ENCODE measurements at places on chromosomes 11 and 22.

GRCh38 chr11:91209751-91210150, 986.9 kb upstream of the CHORDC1 start:
- DNase-seq: no peak

DNA sequence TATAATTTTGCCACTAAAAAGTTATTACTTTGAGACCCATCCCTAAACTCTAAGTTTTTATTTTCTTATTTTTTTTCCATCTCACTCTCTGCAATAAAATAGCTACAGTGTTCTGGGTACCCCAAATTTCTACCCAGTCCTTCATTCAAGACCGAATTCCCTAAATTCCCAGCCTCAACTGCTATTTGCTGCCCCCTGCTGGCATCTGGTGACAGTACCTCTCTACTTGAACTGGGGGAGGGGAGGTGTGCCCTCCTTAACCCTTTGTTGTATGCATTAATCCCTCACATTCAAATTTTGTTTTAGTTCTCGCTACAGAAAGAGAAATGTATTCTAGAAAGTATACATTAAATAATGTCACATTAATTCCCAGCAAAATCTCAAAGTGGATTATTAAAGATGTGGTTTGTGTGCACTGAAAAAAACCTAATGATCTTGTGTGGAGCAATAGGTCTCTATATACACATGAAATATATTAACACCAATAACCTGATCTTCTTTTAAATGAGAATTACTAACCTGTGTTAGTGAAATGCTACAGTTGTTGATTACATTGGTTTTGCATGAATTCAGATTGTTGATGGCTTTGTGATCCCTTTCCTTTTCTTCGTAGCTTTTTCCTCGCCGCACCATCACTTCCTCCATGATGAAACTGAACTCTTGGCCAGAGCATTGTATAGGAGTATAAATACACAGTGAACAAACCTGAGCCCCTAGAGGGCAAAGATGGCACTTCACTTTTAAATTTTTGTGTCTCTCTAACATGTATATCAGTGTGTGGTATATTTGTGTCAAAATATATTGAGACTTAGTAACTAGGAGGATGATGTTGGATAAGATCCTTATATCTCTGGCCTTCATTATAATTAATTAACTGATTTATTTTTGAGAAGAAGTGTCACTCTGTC, 590.0 kb downstream of the METTL15 start:
- no peak for DNase-seq

DNA sequence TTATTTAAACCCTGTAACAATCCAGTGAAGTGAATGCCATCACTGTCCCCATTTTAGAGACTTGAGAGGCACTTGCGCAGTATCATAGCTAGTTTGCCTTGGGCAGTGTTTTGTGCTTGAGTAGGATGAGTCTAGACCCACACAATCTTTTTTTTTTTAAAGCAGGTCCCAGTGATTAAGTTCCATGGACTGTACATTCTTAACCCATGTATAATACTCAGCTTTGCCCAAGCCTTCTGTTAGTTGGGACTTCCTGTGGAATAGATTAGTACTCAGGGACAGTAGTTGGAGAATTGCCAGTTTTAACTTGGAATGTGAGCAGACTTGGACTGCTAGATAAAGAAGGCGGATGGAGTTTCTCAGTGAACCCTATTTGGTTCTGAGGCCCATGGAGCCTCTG, 108.6 kb upstream of the RASSF10 start:
- DNase-seq: no peak

GRCh38 chr11:111541254-111542061, 938 bp downstream of the LAYN start:
- DNase-seq: no peak

GRCh38 chr11:68753300-68753699, 2.0 kb upstream of the TESMIN start:
- no peak for DNase-seq

DNA sequence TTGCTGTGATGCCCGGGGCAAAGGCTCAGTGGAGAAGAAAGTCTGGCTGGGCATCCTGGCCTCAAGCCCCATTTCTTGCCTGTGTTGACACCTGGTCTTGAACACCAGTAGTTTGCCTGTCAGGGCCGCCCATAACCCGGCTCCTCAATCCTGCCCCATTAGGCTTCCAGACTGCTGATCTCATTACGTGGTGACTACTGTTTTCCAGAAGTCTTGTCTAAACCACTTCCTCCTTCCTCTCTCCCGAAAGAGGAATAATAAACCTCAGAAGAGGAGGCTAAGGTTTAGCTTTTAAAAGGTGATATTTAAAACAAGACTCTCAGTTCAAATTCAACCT, 97.7 kb downstream of the CD44 start:
- no peak for DNase-seq

DNA sequence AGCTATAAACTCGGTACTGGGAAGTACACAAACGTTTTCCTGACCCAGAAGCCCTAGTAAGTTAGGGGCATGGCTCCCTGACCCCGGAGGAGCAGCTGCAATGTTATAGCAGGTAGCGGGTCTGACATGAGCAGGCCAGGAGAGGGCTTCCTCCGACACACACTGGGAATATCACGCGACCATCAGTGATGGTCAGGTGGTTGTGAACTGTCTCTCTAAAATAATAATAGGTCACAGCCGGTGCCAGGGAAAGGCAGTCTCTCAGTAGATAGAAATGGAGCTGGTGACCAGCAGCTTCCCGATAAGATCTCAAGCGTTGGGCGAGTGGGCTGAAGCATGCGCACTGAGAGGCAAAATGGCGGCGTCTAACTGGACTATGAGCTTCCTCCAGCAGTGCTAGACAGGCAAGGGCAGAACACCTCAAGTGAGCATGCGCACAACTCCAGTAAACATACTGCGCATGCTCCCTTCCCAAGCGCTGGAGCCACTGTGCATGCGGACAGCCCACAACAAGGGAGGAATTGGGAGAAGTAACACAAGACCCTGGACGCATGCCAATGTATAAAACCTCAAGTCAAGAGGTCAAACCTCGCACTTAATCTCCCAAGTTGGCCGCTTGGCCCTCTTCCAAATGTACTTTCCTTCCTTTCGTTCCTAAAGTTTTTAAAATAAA, 22.3 kb upstream of the TESMIN start:
- DNase-seq: no peak

GRCh38 chr22:49047447-49047846, 780.2 kb downstream of the BRD1 start:
- no peak for DNase-seq

DNA sequence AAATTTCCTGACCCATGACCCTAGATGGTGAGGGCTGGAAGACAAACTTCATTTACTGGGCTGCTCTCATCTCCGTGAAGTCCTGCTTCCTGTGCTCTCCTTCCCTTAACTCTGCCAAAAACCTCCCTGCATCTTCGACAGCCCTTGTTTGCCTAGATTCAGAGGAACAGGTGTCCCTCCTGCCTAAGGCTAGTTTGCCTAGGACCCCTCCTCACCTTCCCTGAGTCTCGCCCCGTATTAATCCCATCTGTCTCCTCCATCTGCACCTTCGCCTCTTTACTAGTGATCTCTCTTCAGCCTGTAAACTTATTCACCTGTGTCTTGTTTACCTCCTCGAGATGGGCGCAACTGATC, 33.1 kb downstream of the EIF3F start:
- no peak for DNase-seq

GRCh38 chr11:72816404-72816990, 2.3 kb downstream of the ATG16L2 start:
- no peak for DNase-seq

DNA sequence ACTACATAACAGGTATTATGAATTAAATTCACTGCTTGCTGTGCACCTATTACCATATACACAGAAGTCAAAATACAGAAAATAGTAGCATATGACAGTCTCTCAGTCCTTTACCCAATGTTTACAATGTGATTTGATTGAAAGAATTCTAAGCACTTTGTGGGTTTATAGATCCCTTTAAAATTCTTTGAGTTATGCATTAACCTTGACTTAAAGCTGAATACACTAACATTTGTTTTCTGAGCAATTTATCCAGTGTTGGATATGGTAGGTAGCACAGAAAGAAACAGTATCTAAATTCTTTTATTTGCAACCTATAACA, 230.8 kb upstream of the DDI1 start:
- no peak for DNase-seq

GRCh38 chr11:119315131-119316015, 1.6 kb downstream of the MCAM start:
- DNase-seq: no peak

DNA sequence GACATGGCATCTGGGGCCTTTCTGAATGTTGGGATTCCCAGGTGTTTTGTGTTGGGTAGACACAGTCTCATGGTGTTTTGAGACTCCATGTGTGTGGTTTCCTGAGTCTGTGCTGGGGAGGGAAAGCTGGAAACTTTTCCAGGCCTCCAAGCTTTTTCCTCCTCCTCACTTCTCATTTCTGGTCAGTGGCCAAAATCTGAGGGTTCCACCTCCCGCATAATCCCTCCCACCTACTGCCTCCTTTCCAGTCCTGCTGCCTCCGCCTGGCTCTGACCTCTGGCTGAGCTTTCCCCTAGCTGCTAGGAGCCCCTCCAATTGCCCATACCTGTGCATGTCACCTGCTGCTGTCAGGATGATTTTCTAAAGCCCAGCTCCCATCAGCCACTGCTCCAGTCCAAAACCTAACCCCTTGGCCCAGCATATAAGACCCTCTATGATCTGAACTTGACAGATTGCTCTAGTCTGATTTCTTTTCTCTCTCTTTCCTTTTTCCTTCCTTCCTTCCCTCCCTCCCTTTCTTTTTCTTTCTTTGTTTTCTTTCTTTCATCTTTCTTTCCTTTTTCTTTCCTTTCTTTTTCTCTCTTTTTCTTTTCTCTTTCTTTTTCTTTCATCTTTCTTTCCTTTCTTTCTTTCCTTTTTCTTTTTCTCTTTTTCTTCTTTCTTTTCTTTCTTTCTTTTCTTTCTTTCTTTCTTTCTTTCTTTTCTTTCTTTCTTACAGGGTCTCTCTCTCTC, 51.4 kb upstream of the NECTIN1 start:
- no peak for DNase-seq

GRCh38 chr11:110092515-110093406, at the start of gene ZC3H12C:
Gene ZC3H12C (plus strand): TSS chr11:110093392. CDS start chr11:110093412, 20 bp downstream.
- DNase-seq: no peak

DNA sequence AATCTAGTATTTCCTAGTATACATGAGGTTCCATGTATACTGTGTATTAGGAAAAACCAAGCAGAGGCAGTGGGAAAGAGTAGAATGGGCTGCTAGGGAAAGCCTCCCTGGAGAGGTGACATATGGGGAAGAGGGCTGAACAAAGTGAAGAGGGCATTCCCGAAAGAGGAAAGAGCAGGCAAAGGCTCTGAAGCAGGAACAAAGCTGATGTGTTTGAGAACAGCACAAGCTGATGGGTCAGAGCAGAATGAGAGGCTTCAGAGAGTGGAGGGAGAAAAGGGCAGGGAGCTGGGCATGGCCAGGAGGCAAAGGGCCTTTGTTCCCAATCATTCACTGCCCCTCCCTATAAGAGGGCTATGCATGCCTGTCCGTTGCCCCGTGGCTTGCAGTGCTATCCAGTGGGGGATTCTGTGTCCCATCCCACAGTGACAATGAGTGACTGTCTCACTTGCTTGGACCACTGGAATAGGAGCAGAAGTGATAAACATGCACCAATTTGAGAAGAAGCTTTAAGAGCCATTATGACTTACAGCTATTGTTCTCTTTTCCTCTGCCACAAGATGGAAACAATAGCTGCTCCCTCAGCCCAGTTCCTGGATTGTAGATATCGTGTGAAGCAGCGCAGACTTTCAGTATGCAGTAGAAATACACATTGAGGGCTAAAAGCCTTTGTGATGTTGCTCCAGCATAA, 39.6 kb downstream of the GALNT18 start:
- no peak for DNase-seq

DNA sequence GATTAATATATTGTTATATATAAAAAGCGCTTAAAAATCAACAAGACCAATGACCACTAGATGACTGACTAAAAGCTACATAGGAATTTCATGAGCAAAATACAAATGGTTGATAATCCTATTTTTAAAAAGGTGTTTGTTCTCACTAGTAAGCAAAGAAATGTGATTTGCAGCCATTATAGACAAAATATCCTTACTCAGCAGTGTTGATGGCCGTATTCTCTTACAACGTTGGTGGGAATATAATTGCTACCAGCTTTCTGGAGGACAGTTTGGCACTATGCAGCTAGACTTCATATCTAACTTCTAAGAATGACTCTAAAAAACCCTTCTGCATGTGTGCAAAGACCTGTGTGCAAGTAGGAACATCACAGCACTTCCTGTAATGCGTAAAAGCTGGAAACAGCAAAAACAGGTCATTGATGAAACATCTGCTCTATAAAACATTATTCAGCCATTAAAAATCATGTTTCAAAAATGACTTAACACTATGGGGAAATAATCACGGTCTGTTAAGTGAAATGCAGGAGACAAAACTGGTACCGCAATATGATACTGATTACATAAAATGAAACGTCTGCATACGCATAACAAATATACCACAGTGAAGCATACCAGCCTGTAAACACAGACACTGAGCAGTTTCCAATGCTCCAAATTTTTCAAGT, 70.1 kb upstream of the LINC01488 start:
- no peak for DNase-seq

GRCh38 chr22:27404441-27404840, 397.1 kb downstream of the MN1 start:
- no peak for DNase-seq

DNA sequence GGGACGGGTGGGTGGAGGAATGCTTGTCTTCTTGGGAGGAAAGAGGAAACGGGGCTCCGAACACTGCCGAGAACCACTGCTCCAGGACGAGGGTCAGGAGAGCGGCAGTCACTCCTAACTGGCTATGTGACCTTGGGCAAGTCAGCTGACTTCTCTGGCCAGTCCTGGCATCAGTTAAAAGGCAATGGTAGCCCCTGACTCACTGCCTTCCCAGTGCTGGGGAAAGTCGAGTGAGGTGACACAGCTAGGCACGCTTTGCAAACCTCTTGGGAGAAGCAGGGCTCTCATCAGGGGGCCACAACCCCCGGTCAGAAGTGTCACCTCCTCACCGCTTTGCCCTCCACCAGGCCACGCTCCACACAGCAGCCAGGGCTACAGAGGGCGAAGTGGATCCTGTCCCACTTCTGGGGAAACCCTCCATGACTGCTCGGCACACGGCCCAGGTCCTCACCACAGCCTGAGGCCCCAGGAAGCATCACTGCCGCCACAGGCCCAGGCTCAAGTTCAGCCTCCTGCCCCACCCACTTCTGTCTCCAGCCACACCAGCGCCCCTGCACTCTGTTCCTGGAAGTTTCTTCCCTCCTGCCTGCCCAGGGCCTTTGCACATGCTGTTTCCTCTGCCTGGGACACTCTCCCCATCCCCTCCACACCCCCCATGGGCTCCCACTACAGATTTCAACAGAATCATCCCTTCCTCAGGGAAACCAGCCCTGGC, 16.3 kb downstream of the IL2RB start:
- no peak for DNase-seq

GRCh38 chr22:31846161-31847115, 92.6 kb downstream of the DEPDC5 start:
- no peak for DNase-seq

DNA sequence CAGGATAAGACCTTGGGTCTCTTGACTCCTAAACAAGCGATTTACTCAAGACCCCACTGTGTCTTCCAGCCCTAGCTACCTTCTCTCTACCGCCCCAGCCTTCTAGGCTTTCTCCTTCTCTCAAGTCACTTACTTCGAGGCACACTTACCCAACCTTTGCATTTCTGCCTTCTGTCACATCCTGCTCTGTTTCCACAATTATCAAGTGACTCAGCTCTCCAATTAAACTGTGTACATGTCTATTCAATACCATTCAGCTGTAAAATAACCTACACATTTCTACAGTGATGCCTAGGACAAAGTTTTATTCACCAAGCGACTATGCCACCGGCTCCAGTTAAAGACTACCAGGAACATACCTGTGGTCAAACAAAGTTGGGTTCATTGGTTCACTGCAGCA, 69.0 kb downstream of the LARGE1 start:
- DNase-seq: no peak

All from stimulated activated CD8-positive, alpha-beta memory T cell treated with anti-CD3 and anti-CD28 coated beads, Interleukin-4, amount 100 ng/mL, for 1 hour (primary cell).